Osteoblast (primary cell): ENCODE measurements at places on chromosomes 7 and 10. TPM values are rescaled to one million over a fixed set of nuclear protein-coding genes. Genes with fewer than 3 reads are reported as not detected.
A peak's percentile ranks its signal among the peaks of the same experiment; 100 is the strongest.

- H3K4me3 ChIP-seq = no peak overlapping the region
- no peaks in the 10 kb centered on the region for H3K27me3 ChIP-seq
- peak; percentile 38 for DNase-seq
- no peaks in the 10 kb centered on the region for H3K4me1 ChIP-seq
- H3K27ac ChIP-seq = no peak overlapping the region
Observed at GRCh38 chr10:10891124-10892082, 126.3 kb upstream of the CELF2 start.

- peak overlapping the region; percentile 98 for H3K4me3 ChIP-seq
- H3K27me3 ChIP-seq = no peaks in the 10 kb centered on the region
- H3K27ac ChIP-seq = peak overlapping the region; percentile 80
- peak; percentile 97 for DNase-seq
- peaks cover 14% of the 10 kb centered on the region for H3K4me1 ChIP-seq
- H3K36me3 ChIP-seq = no peaks in the 10 kb centered on the region
Observed at GRCh38 chr7:1137517-1138167, 22.4 kb downstream of the ZFAND2A start.

DNA sequence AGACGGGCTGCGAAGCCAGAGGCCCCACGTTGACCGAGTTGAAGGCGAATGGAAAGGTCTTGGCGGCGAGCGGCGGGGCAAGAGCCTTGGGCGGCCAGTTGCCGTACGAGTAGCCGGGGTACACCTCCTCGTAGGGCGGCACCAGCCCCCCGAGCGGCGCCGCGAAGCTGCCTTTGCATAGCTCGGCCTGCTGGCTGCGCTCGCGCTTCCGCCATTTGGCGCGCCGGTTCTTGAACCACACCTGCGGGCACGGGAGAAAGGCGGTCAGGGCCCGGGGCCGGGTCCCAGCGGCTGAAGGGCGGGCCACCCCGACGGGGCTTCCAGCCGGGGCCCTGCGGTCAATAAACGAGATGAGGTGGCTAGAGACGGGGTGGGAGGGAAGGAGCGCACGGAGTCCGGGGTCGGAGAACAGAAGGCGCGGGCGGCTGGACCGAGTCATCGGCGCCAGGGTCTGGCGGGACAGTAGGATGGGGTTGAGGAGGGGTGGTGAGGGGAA is 4.8 kb downstream of the ELOVL3 start:
- H3K27ac ChIP-seq = no peak overlapping the region
- H3K27me3 ChIP-seq = no peaks in the 10 kb centered on the region
- H3K36me3 ChIP-seq = no peaks in the 10 kb centered on the region
- DNase-seq = peak; percentile 82
- peak overlapping the region; percentile 59 for H3K4me3 ChIP-seq
- peaks cover 24% of the 10 kb centered on the region for H3K4me1 ChIP-seq

DNA sequence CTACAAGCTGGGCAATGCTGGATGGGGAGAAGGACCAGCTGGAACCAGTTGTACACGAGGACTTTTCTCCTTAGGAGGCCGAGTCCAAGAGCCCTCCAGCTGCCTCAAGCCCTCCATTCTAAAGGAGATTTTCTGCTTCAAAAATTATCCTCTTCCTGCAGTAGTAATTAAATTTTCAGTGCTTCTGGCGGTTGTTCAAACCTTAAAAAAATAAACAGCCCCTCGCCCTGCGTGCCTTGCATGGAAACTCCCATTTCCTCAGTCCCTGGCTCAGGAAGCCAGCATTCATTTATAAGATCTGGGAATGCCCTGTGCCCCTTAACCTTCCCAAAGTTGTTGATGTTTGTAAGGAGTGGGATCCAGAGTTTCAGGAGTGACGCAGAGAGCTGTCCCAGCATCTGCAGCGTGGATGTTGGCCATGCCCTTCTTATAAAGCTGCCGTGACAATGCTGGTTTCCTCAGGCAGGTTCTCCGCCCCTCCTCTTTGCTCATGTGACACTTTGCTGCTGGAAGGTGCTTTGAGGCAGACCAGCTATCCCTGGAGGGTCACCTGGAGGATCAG is 24.0 kb upstream of the ACTR3B start:
- no peaks in the 10 kb centered on the region for H3K27me3 ChIP-seq
- H3K4me3 ChIP-seq = no peak overlapping the region
- DNase-seq = peak; percentile 53
- no peaks in the 10 kb centered on the region for H3K4me1 ChIP-seq
- H3K27ac ChIP-seq = no peak overlapping the region

MMP21 gene
- total RNA-seq = not detected in 2 replicates

GCK gene
- total RNA-seq = not detected in 2 replicates

OPALIN gene
- not detected in 2 replicates for total RNA-seq

IPMK gene
- 10.9 TPM in 2 replicates for total RNA-seq

GRCh38 chr7:67423065-67423464 is 426.4 kb downstream of the TYW1 start:
- no peak overlapping the region for H3K4me3 ChIP-seq
- H3K27me3 ChIP-seq = no peaks in the 10 kb centered on the region
- H3K4me1 ChIP-seq = no peaks in the 10 kb centered on the region

GRCh38 chr10:108615576-108616320 is 1307.6 kb downstream of the XPNPEP1 start:
- H3K27ac ChIP-seq = no peak overlapping the region
- no peaks in the 10 kb centered on the region for H3K27me3 ChIP-seq
- no peaks in the 10 kb centered on the region for H3K36me3 ChIP-seq
- no peaks in the 10 kb centered on the region for H3K4me1 ChIP-seq
- no peak overlapping the region for H3K4me3 ChIP-seq

DNA sequence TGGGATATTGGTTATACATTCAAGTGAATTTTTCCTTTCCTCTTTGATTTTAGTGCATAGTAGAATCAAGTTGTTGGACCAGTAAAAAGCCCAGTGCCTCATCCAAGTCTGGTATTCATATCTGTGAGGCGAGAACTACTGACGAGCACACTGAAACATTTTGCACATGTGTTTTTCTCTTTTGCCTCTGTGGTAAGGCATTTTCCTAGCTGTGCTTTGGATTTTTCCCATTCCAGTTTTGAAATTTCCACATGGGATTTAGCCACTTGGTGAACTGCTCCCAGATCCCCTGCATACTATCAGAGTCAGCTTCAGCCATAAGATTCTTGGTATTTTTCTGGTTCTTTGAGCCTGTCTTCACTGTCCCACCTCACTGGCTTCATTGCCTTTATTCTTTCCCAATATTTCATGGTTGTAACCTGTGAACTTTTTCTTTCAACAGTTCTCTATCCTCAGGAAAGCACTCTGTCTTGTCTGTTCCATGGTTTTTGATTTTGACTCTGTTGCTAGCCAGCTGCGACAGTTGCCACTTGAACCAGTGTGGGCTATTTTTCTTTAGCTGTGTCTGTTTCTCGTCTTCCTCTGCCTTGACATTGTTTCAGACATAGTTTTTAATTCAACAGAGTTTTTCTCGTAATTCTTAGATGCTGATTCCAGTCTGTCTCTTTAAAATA is 239.0 kb downstream of the REEP3 start:
- no peaks in the 10 kb centered on the region for H3K4me1 ChIP-seq
- H3K27me3 ChIP-seq = peaks cover 8% of the 10 kb centered on the region
- no peak overlapping the region for H3K27ac ChIP-seq
- H3K36me3 ChIP-seq = no peaks in the 10 kb centered on the region
- H3K4me3 ChIP-seq = no peak overlapping the region

SSMEM1 gene
- not detected in 2 replicates for total RNA-seq

- no peak for DNase-seq
- H3K36me3 ChIP-seq = peaks cover 77% of the 10 kb centered on the region
- no peak overlapping the region for H3K27ac ChIP-seq
Observed at GRCh38 chr10:103427866-103428265, 24.3 kb downstream of the CALHM2 start.

- H3K4me1 ChIP-seq = no peaks in the 10 kb centered on the region
- H3K27ac ChIP-seq = no peak overlapping the region
- H3K4me3 ChIP-seq = no peak overlapping the region
- DNase-seq = peak; percentile 4
- H3K27me3 ChIP-seq = no peaks in the 10 kb centered on the region
Observed at GRCh38 chr10:16367621-16368292, 69.1 kb upstream of the PTER start.

DNA sequence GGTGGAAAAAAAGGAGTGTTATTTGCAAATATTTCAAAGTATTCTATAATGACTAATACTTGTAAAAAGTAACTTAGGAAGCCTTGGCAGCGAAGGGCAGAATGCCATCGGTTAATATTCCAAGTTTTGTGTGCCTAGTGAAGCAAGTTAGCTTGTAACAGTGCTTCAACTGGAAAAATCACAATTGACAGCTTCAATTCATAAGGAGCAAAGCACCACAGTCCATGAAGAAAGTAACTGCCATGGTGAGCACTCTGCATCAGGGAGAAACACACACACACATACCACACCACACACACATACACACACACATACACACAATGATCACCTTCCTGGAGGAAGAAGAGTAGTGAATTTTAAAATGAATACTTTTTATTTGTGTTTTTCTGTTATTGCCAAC is 298.3 kb downstream of the CNTNAP2 start:
- no peak for DNase-seq
- no peaks in the 10 kb centered on the region for H3K27me3 ChIP-seq
- no peak overlapping the region for H3K27ac ChIP-seq

WDFY4 gene
- total RNA-seq = under 0.01 and 0.36 TPM in 2 replicates

- peaks cover 28% of the 10 kb centered on the region for H3K4me1 ChIP-seq
- no peak overlapping the region for H3K4me3 ChIP-seq
- H3K27ac ChIP-seq = no peak overlapping the region
Observed at GRCh38 chr7:41003611-41003940, 699.3 kb downstream of the INHBA start.

DNA sequence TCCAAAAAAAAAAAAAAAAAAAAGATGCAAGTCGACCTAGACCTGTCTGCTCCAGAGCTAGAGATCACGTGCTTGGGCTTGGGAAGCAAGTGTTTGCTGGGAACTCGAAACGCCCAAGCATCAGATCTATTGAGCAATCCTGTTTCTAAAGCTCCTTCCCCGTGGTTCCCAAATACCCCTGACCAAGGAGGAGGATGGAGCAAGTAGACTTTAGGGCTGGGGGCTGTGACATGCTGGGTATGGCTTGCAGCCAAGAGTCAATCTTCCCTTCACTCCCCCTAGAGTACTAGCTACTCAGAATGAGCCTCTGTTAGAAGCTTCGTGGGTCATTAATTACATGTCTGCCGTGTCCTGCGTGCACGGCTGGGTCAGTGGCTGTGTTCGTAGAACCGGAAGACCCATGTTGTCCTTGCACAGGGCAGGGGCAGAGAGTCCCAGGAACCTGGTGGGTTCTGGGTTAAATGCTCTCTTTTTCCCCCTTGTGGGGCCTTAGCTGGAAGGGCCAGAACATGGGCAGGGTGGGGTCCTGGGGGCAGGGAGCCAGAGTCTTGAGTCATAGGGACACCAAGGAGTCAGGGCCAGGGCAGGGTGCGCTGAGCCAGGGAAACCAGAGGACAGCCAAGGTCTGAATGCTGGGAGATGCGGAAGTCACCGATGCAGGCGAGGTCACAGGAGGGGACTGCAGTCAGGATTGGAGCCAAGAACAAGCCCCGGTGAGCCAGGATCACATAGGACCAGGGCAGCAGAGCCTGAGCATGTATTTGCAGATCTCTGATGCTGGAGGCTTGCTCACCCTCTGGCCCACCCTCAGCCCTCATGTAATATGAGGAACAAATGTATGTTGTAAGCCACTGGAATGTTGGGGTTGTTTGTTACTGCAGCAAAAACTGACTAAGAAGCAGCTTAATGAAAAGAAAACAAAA is 34.6 kb upstream of the TPST1 start:
- no peaks in the 10 kb centered on the region for H3K27me3 ChIP-seq
- peak overlapping the region; percentile 13 for H3K4me3 ChIP-seq
- no peak overlapping the region for H3K27ac ChIP-seq
- no peaks in the 10 kb centered on the region for H3K36me3 ChIP-seq
- peaks cover 10% of the 10 kb centered on the region for H3K4me1 ChIP-seq

- H3K4me3 ChIP-seq = no peak overlapping the region
- peak; percentile 54 for DNase-seq
- H3K4me1 ChIP-seq = peaks cover 19% of the 10 kb centered on the region
- no peaks in the 10 kb centered on the region for H3K36me3 ChIP-seq
Observed at GRCh38 chr7:106346678-106347217, 62.0 kb upstream of the NAMPT start.

DNA sequence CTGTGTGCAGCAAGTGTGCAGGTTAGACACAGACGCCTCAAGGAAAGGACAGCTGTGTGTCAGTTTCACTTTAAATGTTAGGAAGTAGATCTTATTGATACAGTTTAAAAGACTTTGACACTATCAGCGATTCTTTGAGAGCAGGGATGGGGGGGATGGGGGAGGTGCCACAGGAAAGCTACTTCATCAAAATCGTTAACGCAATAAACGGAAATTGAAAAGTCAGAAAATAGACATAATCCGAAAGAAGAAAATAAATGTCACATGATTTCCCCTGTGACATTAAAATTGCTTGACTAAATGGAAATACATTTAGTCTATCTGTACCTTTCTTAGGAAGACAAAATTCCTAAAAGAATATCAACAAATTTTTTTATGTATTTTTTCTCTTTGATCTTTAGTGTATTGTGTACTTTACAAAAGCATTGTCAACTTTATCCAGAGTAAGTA is 476 bp upstream of the ZNF33B start:
- H3K4me3 ChIP-seq = peak overlapping the region; percentile 88
- peak overlapping the region; percentile 26 for H3K27ac ChIP-seq
- DNase-seq = no peak
- H3K36me3 ChIP-seq = no peaks in the 10 kb centered on the region
- no peaks in the 10 kb centered on the region for H3K4me1 ChIP-seq
- no peaks in the 10 kb centered on the region for H3K27me3 ChIP-seq

DNA sequence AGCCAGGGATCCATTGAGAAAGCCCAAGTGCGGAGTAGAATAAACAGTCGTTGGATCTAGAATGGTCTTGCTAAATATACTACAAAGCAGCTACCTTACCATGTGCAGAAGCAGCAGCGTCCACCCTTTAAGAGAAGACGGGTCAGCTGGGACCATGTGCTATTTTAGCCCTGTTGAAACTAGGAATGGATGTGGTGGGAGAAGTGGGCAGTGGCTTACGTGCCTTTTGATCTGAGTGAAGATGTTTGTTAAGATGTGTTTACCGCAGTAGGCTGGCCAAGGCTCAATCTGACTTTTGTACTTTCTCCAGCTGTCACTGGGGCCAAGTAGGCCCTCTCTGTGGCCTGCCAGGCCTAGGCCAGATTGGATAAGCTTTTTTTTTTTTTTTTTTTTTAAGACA is 9.2 kb downstream of the HABP2 start:
- H3K4me1 ChIP-seq = peaks cover 4% of the 10 kb centered on the region
- no peak overlapping the region for H3K27ac ChIP-seq
- no peak for DNase-seq

- H3K4me1 ChIP-seq = no peaks in the 10 kb centered on the region
- H3K4me3 ChIP-seq = no peak overlapping the region
- H3K27ac ChIP-seq = no peak overlapping the region
- peak; percentile 34 for DNase-seq
- no peaks in the 10 kb centered on the region for H3K27me3 ChIP-seq
- H3K36me3 ChIP-seq = no peaks in the 10 kb centered on the region
Observed at GRCh38 chr7:156764766-156765165, 124.2 kb downstream of the RNF32 start.

GRCh38 chr10:17847585-17848296 is 38.6 kb downstream of the MRC1 start:
- no peak for DNase-seq
- H3K27ac ChIP-seq = no peak overlapping the region
- H3K36me3 ChIP-seq = no peaks in the 10 kb centered on the region
- H3K27me3 ChIP-seq = no peaks in the 10 kb centered on the region
